ENCODE measurements at places on chromosomes 11 and 22.

DNA sequence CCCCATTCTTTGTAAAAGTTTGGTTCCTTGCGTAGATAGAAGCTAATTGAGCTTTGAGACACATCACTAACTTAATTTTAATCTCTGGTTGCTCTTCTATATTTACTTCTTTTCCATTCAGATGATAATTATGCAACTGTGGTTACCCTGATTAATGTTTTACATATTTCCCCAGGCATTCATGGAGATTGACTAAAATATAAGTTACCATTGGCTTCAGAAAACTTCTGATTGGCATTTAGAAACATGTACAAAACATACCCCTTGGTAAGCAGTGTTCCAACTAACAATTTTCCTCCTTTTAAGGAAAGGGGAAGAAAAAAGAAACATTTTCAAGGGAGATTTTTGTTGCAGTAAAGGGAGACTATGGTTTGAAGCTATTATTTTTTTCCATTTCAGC lies 43.9 kb downstream of the FAT3 start:
- no peak for DNase-seq

GRCh38 chr11:100563541-100564280 lies 123.4 kb upstream of the ARHGAP42 start:
- no peak for DNase-seq

- DNase-seq = no peak
Observed at GRCh38 chr22:28904211-28904896, 21.0 kb downstream of the ZNRF3 start.

- DNase-seq = peak; percentile 88
Observed at GRCh38 chr11:95147364-95147905, 57.8 kb downstream of the ENDOD1 start.

- no peak for DNase-seq
Observed at GRCh38 chr11:132358573-132358953, 988.1 kb downstream of the NTM start.
